Astrocyte (in vitro differentiated cells and primary cell): ENCODE measurements at places on chromosomes 13 and 19. TPM values are rescaled to one million over a fixed set of nuclear protein-coding genes. Genes with fewer than 3 reads are reported as not detected.

UBE2L5 gene
- total RNA-seq = not detected in 2 replicates

PRTN3 gene
- total RNA-seq = not detected in 2 replicates

AZU1 gene
- 1.00 and 1.4 TPM in 2 replicates for total RNA-seq

CDC42EP5 gene
- total RNA-seq = 57.9 and 64.2 TPM in 2 replicates

RPS28 gene
- total RNA-seq = 1,111 and 1,198 TPM in 2 replicates
